Smooth muscle cell of the umbilical artery (primary cell): ENCODE measurements at places on chromosomes 6 and 20. TPM values are rescaled to one million over a fixed set of nuclear protein-coding genes. Genes with fewer than 3 reads are reported as not detected.

INSM1 gene
- total RNA-seq = not detected in 2 replicates

NKX2-2 gene
- not detected in 2 replicates for total RNA-seq

PSORS1C1 gene
- 0.89 and 1.6 TPM in 2 replicates for total RNA-seq

BPI gene
- not detected in 2 replicates for total RNA-seq

CST4 gene
- total RNA-seq = not detected in 2 replicates

NOP56 gene
- total RNA-seq = 119 and 127 TPM in 2 replicates

IMPG1 gene
- total RNA-seq = not detected in 2 replicates

AVP gene
- total RNA-seq = not detected in 2 replicates

RIPOR2 gene
- 0.30 and 0.42 TPM in 2 replicates for total RNA-seq

GJA1 gene
- total RNA-seq = 323 and 681 TPM in 2 replicates

C6orf163 gene
- total RNA-seq = 0.59 and 2.3 TPM in 2 replicates

MYBL2 gene
- total RNA-seq = 0.30 and 4.9 TPM in 2 replicates

TAF4 gene
- total RNA-seq = 3.3 and 7.3 TPM in 2 replicates

SIRPB2 gene
- total RNA-seq = not detected in 2 replicates

SYNJ2 gene
- 16.9 and 42.5 TPM in 2 replicates for total RNA-seq

PTGIS gene
- total RNA-seq = 5.6 and 28.5 TPM in 2 replicates

HAO1 gene
- total RNA-seq = not detected in 2 replicates

OPN5 gene
- not detected in 2 replicates for total RNA-seq

MOXD1 gene
- total RNA-seq = 62.4 and 118 TPM in 2 replicates

ZC3H12D gene
- 0.05 and 0.30 TPM in 2 replicates for total RNA-seq

HCK gene
- total RNA-seq = not detected in 2 replicates

ERGIC3 gene
- total RNA-seq = 398 and 804 TPM in 2 replicates

LINC00237 gene
- total RNA-seq = not detected in 2 replicates

PDYN gene
- not detected in 2 replicates for total RNA-seq
